DMS53 (cell line): ENCODE measurements at places on chromosomes 7 and 10.

- DNase-seq, result no peak
Observed at GRCh38 chr10:45404087-45404769, 30.2 kb downstream of the ALOX5 start.

DNA sequence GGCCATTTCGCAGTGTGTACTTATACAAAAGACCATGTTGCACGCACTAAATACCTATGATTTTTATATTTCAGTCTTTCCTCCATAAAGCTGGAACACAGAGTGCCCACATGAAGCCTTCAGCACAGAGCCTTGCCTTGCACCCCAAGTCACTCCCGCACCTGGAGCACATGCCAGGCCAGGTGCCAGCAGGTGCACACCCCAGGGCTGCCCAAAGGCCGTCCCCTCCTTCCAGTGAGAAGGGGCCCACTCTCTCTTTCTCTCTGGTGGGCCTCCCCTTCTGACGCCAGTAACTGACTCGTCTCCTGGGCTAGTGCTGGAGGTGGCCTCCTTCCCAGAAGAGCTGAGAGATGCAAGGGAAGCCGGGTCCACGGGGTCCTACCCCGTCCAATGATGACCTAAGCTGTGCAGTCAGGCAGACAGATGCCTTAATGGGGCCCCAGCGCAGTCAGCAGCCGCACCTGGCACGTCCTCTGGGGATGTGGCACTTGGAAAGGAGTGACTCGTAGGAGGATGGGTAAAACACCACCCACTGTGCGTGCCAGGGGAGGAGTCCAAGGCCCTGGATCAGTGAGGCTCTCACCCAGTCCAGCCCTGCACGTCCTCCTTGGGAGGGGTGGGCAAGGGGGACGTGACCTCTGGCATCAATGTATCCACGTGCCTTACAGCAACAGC, 17.7 kb upstream of the SHH start:
- no peak for DNase-seq

GRCh38 chr7:127683776-127684681, 32.0 kb downstream of the SND1 start:
- no peak for DNase-seq

GRCh38 chr10:69747179-69747578, 54.5 kb upstream of the COL13A1 start:
- DNase-seq, result no peak

- DNase-seq, result peak; percentile 15
Observed at GRCh38 chr7:8035192-8035591, 66.6 kb downstream of the GLCCI1 start.

- DNase-seq, result no peak
Observed at GRCh38 chr7:140723006-140723405, 26.5 kb downstream of the NDUFB2 start.

DNA sequence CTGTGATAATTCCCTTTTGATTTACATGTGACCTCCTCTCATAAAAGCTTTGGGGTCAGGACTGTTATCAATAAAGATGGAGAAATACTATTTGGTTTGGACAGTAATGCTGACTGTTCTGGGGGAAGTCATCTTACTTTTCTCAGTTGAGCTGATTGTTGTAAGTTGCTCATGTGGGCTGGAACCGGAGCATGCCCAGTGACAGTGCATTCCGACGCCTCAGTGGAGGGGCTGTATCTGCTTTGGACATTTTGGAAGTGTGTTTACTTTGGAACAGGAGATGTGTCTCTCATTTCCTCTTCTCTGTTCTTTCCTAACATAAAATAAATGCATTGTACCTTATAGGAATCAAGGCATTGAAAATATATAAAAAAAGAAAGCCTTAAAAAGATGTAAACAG, 30.1 kb downstream of the RBM33 start:
- no peak for DNase-seq

DNA sequence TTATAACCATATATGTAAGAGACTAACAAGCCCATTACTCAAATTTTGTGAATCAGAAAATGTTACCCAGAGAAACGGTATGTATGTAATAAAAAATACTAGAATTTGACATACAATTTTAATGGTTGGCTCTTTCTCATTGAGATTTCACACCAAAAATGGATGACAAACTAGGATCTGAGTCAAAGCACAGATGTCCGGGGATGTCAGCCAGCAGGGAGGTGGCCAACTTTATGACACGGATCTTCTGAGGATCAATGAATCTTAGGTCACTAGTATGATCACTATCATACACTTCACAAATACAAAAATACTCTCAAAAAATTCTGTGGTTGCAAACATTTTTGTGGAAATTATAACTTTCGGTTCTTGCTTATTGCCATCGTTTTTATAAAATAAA, 173.5 kb upstream of the NFE2L3 start:
- DNase-seq, result no peak

- no peak for DNase-seq
Observed at GRCh38 chr7:101779267-101779666, 38.2 kb upstream of the CUX1 start.

GRCh38 chr10:95841661-95842498, 65.9 kb upstream of the CC2D2B start:
- peak; percentile 84 for DNase-seq

DNA sequence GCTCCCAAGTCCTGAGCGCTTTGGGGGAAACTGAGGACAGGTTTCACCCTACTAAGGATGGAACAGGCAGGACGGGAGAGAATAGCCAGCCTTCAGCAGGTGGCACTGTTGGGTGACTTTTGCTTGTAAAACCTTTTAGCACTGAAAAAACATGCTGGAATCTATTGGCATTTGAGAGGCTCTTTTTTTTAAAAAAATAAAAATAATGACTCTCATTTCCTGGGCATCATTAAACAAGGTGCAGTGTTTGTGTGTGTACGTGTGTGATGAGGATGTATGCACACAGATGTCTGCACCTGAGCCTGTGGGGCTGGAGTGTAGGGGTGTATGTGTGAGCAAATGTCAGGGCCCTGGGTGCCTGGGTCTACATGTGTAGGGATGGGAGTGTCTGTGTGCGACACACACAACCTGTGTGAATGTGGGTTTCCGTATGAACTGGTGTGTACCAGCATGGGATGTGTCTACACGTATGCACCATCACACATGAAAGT, 177.9 kb downstream of the RPS24 start:
- DNase-seq, result peak; percentile 74

GRCh38 chr7:84735677-84736076, 451.2 kb downstream of the SEMA3D start:
- DNase-seq, result no peak

DNA sequence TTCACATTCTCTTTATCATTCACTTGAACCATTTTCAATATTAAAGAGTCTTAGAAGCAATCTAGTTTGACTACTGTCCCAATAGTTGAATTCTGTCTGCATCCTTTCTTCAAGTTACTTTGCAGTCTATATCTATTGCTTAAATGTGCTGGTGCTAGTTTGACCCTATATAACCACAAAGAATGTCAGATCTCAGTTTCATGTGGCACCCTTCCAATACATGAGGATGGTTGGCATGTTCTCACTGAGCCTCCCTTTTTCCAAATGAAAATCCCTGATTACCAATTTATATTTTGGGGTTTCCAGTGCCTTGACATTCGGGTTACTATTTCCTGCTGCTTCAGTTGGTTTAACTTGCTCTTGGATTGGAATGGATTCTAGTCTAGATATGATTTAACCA, 292.7 kb downstream of the EXOC4 start:
- no peak for DNase-seq

DNA sequence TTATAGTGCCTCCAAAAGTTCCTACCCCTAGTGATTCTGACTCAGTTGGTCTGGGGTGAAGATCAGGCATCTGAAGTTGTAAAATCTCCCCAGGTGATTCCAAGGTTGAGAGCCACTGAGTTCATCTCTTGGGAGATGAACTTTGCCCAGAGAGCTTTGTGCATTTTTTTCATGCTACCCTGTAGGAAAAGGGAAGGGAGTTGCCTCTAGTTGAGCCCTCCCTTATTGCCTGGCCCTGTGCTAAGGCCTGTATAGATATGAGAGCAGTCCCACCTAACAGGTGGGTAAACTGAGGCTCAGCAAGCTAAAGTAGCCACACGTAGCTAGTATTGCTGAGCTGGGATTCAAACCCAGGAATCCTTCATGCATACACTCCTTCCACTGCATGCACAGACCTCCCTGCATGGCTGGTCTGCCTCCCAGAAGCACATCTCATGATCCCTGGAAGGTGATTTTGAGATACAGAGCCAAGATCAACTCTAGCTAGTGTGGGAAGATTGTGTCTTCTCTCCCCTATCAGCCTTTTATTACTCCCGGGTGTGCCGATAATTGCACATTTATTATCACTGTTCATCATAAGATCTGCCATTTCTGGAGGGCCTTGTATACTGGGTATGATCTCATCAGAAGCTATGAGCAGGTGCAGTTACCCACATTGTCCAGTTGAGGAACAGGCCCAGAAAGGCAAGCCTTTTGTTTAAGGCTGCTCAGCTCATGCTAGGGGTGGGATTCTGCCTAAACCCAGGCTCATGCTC, 47.0 kb downstream of the TBATA start:
- DNase-seq, result peak; percentile 42
